Mucosa of descending colon (tissue), 3 donors: ENCODE measurements at places on chromosomes 11 and 22.

GRCh38 chr11:31397239-31397834 lies 27.7 kb downstream of the DNAJC24 start:
- no peak for DNase-seq

- no peak for DNase-seq
Measured at GRCh38 chr11:114082415-114082748, 22.9 kb downstream of the ZBTB16 start.

GRCh38 chr22:46844606-46845210 lies 82.3 kb downstream of the TBC1D22A start:
- no peak for DNase-seq

DNA sequence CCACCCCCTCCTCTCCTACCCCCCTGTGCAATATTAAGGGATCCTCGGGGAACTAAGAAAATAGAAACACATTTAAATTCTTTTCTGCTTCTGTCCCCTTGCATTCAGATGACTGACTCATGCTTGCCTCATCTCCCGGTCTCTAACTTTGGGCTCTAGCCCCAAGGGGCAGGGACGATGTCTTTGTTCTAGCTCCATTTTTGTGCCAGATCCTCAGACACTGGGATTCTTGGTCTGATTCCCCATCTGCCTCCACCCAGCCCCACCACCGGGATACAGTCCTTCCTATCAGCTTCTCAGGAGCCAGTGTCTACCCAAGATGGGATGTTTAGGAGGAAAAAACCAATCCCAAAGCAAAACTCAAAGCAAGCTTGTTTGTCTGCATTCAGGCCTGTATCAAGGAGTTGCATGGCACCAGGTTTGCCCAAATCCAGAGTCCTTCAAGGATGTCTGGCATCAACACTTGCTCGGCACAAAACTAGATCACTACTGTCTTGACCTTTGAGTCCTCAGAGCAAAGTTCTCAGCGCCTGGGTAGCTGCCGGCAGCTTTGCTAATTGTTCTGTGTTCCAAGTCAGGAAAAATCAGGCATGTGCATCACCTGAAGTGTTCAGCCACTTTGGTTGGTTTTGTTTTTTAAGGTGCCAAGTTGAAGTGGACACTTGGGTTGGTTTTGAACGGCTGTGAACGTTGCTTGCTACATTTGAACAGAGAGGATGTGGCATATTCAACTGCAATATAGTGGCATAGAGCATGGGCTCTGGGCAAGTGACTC lies 212.8 kb downstream of the DSCAML1 start:
- DNase-seq: no peak

DNA sequence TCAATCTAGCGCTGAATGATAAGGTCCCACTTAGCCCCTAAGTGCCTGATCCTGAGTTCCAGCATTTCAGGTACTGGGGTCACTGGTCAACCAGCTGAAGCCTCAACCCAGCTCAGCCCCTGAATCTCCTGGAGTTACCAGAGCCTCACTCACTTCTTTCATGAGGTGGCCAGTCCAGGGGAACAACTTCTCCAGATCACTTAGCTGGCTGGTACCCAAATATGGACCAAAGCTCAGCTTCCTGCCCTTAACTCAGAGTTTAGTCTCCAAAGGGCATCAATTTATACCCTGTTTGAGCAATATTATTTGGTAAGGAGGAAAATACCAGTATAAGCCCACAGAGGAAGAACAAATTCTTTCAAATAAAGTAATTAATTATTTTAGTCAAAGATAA lies 105.6 kb downstream of the SLC1A2 start:
- no peak for DNase-seq

GRCh38 chr11:91536366-91536765 lies 688.3 kb upstream of the FAT3 start:
- no peak for DNase-seq

DNA sequence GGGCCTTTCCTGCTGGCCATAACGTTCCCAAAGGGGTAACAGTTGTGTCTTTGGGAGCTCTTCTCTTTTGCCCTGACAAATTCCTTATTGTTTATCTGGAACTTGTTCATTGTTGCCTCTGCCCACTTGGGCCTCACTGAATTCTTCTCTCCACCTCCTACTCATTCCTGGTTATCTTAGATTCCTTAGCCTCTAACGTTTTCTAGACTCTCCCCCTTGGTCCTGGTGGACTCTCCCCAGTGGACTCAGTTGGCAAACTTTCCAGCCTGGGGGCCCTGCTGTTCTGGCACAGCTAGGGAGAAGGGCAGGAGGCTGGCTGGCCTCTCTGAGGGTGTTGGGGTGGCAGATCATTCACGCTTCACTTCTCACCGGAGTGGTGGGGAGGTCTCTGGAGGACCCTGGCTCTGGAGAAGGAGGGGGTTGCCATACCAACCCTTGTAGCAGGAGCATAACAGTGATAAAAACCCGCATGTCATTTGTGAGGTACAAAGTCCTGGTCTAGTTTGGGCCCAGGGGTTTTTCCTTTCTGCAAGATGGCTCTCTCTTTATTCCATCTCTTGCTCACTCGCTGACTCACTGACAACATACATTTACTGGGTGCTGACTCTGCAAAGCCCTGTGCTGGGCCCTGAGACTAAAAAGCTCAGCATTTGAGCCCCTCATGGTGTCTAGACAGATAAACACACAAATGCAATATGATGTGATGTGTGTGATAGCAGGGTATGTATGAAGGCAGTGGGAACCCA lies 39.7 kb downstream of the YWHAH start:
- DNase-seq: no peak

DNA sequence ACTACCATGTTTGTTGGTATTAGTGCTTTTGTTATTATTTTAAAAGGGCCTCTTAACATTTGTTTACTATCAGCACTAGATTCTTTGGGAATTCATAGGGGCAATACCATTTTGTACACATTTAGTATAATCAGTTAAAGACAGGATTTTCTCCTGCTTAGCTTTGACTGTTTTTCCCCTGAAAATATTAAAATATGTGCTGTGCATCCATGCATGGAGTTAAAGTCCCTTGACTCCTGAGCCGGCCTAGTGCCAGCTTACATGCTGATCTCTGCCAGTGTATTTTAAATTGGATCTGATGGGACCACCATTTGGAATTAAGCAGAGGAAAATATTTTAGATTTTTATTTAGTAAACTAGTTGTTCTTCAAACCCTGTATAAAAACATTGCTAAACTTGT lies 161.4 kb downstream of the METTL15 start:
- DNase-seq: no peak

- no peak for DNase-seq
Measured at GRCh38 chr22:31173386-31174145, 13.6 kb downstream of the RNF185 start.

DNA sequence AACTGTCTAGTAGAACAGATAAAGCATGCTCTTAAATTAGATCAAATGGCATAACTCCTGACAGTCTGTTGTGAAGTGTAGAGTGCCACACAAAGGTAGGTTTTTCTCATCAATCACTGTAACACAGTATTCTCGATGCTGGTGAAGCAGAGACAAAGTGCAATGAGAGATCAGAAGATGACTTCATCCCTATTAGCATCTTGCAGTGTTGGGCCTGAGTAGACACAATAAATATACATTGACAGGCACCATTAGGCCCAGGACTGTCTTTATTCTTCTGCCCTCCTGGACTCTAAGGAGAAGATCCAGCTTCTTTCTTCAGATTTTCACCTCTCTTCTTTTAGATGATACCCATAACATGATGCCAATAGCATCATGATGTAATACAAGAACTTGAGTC lies 478.0 kb upstream of the TENM4 start:
- no peak for DNase-seq

GRCh38 chr11:1992111-1992510 lies 5.5 kb downstream of the H19 start:
- no peak for DNase-seq

DNA sequence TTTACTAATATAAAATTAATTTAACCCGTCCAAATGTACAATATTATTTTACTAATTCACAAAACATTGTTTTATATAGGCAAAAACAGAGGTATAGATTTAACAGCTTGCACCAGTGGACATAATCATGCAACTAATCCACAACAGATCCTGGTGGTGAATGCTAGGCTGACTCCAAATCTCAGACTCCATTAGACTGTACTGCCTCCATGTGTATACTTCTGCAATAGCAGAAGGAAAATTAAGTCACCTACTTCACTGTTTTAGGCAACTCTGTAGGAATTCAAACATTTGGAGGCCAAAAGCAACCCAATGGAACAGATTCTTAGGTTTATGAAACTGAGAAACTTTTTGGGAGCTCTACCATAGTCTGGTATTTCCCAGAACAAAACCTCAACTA lies 30.0 kb upstream of the RAB39A start:
- DNase-seq: no peak

DNA sequence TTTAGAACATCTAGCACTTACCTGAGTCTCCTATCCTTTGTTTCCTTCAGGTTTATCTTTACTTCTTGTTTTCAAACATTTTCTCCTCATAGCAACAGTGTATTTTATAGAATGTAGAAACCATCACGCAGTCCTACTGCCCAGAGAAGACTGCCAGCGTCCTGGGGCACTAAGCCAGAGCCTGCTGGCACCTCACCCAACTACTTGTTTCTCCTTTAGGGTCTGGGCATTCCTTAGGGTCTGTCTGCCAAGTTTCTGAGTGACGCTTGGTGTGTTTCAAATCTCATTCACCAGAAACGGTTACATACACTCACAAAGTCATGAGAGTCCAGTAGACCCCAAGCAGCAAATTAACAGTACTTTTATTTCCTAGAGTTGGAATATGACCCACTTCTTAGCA lies 49.6 kb upstream of the SLC25A1 start:
- DNase-seq: no peak

GRCh38 chr22:43234264-43234988 lies 47.5 kb upstream of the TTLL12 start:
- DNase-seq: no peak

- DNase-seq: no peak
Measured at GRCh38 chr11:33480626-33481025, 220.0 kb downstream of the C11orf91 start.

DNA sequence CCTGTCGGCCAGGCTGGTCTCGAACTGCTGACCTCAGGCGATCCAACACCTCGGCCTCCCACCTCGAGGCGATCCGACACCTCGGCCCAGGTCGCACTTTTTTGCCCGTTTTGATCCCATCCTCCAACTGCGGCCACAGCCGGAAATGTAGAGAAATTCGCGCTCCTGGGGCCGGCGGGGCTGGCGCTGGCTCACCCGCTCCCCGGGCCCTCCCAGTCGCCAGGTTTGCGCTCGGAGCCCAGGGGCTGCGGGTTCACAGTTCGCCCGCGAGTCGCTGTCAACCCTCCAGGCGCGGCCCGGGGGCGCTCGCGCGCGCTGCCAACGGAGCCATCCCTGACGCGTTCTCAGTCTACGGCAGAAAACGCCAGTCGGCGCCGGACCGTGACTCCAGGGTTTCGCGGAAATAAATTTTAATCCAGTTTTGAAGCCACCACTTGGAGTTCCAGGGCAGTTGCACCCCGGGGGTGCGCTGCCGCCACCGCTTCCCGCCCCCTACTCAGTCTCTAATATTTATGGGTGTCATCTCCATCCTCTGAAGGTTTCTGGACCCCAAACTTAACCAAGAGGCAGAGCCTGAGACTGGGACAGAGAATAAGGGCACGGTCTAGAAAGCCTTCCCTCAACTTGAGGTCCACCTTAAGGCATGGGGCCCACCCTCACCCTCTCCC lies 1.5 kb upstream of the KLHDC7B start:
- peak; percentile 94 for DNase-seq

- DNase-seq: no peak
Measured at GRCh38 chr11:86787018-86787536, 13.3 kb upstream of the PRSS23 start.

GRCh38 chr11:19984048-19984742 lies 176.1 kb downstream of the DBX1 start:
- DNase-seq: no peak

GRCh38 chr11:6655790-6656583 lies at the start of gene DCHS1:
TSS of gene DCHS1 (minus strand) at chr11:6655809. CDS start at chr11:6641613, 14,196 bp downstream.
- DNase-seq: peak; percentile 50

DNA sequence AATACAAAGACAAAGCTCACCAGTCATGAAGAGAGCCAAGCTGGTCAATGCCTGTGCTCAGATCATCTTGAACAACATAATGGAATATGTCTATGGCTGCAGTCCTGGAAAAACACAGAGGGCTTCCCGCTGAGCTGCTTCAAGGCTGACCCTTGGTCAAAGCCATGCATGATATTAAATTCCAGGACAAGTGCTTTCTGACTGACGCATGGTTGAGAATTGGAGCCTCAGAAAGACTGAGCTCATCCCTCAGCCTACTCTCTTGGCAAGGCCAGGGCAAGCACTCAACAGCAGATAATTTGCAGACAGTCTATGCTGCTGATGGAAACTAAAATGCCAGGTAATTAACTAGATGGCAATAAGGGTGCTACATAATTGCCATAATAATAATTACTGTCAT lies 89.2 kb downstream of the GALNT18 start:
- no peak for DNase-seq

- no peak for DNase-seq
Measured at GRCh38 chr11:116984589-116984988, 113.6 kb downstream of the SIK3 start.

GRCh38 chr22:36397131-36398093 lies 9.6 kb upstream of the MYH9 start:
- DNase-seq: no peak

DNA sequence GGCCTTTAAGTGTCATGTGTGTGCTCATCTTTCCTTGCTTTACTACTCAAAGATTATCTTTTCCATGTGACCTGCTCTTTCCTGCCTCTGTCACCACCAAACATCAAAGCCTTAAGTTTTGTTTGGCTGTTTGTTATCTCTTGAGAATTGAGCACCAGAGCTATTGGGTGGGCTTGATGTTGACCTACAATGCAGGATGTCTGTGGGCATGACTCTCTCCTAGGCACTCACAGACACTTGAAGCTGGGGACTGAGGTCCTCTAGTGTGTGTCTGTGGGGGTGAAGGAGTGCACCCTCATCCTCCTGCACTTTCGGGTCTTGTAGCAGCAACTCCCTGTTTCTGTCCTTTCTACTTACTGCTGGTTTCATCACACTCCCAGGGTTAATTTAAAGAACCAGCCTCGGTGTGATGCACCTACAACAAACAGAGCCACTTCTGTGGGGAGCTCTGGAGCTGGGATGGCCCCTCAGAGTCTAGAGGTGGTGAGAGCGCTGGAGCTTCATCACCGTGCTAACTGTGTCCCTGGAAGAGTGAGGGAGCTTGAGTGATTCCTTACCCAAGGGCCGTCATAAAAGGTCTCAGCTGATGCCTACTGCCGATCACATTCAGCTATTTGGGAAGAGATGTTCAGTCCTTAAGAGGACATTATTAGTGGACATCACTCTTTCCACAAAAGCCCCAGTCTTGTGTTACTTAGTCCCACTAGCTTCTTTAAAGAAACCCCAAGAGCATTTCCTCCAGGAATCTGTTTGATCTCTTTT lies 56.3 kb downstream of the LRRC74B start:
- DNase-seq: no peak

DNA sequence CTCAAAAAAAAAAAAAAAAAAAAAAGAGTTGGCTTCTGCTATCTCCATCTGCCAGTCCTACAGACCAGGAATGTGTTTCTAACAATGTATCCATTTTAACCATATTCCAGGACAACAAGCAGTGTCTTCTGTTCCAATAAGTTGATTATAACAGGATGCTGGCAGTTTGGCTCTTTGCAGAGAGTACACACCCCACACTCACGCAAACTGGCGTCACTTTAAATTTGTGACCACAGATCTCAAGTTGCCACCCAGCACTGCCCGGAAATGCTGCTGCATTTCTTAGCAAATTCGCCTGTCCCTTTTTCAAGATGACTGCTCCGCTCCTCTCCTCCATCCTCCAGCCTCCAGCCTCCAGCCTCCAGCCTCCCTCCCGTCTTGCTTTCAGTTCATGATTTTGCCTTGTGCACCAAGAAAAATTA lies 44.3 kb downstream of the SCGB1A1 start:
- DNase-seq: no peak
